ENCODE measurements at places on chromosomes 2 and 18.

DNA sequence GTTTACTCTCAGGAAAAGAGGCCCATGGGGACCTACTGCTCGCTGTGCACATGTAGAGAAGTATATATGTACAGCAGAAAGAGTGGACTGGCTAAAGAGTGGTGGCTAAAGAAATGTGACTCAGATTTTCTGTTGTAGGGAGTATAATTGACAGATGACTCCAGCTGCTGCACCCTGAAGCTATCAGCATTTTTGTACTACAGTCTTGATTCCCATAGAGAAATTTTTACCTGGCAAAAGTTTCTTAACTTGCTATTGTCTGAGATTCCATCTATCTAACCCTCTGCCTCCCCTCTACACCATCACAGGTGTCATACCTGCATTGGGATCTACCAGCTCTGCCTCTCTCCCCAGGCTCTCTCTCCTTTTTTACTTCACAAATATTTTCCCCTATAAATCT is 296.0 kb upstream of the KYNU start:
- DNase-seq = no peak

DNA sequence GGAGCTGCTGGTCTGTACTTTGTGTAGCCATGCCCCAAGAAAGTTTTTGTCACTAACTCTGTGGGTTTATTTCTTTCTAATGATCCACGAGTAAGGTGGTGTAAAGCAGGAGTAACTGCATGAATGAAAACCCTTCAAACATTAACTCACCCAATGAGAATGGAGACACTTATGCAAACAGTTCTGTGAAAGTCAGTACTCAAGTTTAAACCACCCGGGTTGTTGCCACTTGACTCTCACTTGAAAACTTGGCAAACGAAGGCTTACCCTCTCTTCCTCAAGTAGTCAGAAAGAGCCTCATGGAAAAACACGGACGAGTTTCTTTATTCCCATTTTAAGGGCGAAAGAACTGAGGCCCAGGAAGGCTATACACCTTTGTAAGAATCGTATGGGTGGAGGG is 117.5 kb downstream of the MMADHC start:
- DNase-seq = no peak

GRCh38 chr2:149018981-149019380 is 19.5 kb upstream of the LYPD6B start:
- no peak for DNase-seq

- DNase-seq = no peak
Observed at GRCh38 chr2:53969285-53969967, 1.4 kb downstream of the PSME4 start.

DNA sequence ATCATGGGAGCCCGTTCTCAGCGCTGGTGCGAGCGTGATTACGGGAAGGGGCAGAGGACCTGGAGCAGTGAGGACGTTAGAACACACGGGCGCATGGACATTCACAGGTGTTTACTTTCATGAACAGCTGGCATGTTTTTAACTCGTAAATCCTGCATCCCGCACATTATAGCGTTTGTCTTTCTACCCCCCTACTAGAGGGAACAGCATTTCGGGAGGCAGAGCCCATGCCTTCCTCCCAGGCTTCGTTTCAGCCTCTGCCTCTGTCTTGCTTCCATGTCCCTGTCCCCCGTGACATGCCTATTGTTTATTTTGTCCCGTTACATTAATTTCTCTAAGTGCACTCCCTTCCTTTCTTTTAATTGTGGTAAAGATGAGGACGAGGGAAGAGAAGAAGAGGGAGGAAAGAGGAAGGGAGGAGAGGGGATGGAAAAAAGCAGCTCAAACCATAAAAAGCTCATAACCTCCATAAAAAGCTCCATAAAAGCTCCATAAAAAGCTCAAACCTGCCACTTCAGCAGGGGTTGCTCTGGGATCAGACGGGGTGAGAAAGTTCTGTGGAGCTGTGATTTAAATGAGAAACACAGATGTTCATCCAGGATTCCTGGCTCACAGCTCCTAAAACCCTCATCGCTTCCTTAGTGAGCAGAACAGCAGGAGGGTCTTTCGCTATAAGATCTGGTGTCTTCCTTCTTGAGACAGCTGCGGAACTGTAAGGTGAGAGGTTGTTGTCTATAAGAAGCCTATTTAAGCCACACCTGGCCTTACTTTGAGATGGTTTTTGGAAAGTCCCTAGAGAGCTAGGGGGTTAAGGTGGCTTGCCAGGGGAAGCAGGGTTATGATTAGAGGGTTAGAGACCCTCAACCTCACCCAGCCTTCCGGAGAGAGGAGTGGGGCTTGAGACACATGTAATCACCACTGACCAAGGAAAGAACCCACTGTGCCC is 66.6 kb upstream of the SNTG2 start:
- DNase-seq = no peak

DNA sequence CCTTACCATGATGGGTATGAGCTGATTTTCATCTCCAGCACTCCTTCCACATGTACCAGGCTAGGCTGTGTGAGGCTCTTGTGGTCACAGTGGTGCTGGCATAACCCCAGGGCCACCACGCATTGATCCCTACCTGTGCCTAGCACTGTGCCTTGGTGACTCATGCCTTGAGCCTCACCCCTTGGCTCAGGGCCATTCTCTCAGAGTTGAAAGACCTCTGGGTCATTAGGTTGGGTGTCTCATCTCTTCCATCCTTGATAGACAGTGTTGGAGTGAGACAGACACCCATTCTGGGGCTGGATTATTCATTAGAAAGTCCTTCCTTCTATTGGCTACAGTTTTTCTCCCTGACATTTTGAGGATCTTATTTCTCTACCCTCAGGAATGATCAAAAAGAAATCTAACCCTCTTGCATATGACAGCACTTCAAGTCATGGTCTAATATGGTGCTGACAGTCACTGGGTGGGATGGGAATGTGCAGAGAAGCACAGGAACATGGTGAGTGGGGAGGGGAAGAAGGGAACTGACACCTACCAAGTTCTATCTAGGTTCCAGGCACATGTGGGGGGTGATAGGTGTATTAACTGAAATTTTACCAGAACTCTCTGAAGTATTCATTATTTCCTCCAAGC is 41.3 kb downstream of the DYSF start:
- DNase-seq = no peak

DNA sequence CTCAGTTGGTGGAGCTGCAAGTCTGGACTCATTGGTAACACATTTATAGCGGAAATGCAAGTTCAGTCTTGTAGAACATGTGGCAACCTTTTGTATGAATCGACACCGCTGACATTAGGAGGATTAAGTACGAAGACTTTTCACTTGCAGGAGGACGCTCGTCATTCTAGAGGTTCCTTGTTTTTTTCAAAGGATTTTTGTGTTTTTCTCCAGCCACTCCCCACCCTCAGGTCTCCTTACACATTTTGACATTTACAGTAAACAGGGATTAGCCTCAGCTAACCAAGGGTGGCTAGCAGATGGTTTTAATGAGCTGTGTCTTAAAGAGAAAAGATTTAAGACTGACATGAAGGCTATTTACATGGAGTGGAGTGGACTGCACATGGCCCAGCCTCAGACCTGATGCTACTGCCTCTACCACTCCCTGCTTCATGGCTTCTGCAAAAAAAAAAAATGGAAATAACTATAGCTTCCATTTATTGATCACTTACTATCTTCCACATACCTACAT is 173.8 kb downstream of the TRIB2 start:
- no peak for DNase-seq

DNA sequence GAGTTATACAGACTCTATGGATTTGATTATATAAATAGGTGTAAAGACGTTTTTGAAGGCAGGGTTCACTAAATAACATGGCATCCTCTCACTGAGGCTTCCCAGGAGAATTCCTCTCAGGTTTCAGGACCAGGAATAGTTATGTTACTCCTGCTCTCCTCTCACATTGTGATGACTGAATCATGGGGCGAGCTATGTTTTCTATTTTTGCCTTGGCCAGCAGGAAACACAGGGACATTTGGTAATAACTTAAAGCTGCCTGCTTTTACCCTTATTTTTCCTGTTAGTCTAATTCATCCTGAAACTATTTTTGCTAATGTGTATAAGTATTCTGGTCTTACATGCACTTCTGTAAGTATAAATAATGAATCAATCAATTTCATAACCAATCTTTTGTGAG is 115.3 kb upstream of the ITGB6 start:
- no peak for DNase-seq

DNA sequence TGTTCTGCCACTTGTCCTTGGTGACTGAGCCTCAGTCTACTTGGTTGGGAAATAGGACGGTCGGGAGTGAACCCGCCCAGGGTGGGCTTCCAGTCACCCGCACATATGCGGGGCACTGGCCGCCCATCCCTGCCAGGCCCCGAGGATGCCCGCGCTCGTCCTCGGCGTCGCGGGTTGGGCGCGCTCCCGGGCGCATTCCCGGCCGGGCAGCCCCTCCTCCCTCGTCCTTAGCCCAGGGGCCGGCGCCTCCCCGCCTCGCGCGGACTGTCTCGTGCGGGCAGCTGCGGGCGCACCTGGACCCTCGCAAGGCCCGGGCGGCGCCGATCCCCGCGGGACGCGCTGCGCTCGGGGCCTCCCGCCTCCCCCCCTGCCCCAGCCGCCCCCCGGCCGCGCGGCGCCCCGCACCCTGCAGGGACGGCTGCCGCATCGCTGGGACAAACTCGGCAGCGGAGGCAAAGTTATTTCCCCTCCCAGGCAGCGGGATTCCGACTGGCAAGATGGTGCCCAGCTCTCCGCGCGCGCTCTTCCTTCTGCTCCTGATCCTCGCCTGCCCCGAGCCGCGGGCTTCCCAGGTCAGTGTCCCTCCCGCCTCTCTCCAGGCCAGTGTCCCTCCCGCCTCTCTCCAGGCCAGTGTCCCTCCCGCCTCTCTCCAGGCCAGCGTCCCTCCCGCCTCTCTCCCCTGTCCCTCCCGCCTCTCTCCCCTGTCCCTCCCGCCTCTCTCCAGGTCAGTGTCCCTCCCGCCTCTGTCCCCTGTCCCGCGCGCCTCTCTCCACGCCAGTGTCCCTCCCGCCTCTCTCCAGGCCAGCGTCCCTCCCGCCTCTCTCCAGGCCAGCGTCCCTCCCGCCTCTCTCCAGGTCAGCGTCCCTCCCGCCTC is at the start of gene FBLN7:
FBLN7 (plus strand) TSS at position 227 of the 874 bp plus-strand sequence; CDS start at position 498, 271 bp downstream.
- no peak for DNase-seq

- no peak for DNase-seq
Observed at GRCh38 chr18:30376515-30376914, 666.0 kb downstream of the DSC3 start.

GRCh38 chr2:25284756-25285155 is 57.0 kb downstream of the DNMT3A start:
- no peak for DNase-seq

- DNase-seq = no peak
Observed at GRCh38 chr2:44745922-44746766, 195.4 kb upstream of the SIX3 start.

GRCh38 chr2:229526951-229527350 is 187.4 kb downstream of the DNER start:
- DNase-seq = no peak

DNA sequence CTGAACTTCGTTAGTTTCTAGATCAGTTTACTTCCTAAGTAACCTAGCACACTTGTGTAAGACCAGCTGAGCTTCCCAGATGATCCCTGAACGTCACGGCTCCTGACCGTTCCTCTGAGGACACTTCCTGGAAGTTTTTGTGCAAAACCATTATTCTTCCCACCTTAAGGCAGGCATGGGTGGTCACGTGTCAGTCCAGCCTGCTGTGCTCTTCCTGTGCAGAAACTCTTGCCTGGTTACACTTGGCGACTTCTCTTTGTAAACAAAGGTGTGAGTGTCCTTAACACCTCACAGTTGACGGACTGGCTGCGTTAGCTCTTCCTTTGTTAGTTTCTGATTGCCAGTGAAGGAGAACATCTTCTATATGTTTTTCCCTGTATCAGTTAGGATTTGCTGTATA is 118.3 kb downstream of the SH3RF3 start:
- DNase-seq = no peak

GRCh38 chr2:237591141-237591881 is 777 bp upstream of the RAB17 start:
- DNase-seq = no peak

- DNase-seq = no peak
Observed at GRCh38 chr2:50480507-50480906, 551.4 kb downstream of the NRXN1 start.

GRCh38 chr18:12963069-12963468 is 15.3 kb downstream of the SEH1L start:
- DNase-seq = no peak

GRCh38 chr2:70746094-70746974 is 21.7 kb downstream of the ADD2 start:
- no peak for DNase-seq

- DNase-seq = no peak
Observed at GRCh38 chr2:187168720-187169713, 279.0 kb downstream of the CALCRL start.

- DNase-seq = no peak
Observed at GRCh38 chr2:151972241-151973012, 126.4 kb downstream of the CACNB4 start.

- DNase-seq = no peak
Observed at GRCh38 chr2:17506736-17507616, 11.3 kb downstream of the RAD51AP2 start.

GRCh38 chr2:134152045-134153010 is 101.5 kb upstream of the MGAT5 start:
- DNase-seq = peak; percentile 36

DNA sequence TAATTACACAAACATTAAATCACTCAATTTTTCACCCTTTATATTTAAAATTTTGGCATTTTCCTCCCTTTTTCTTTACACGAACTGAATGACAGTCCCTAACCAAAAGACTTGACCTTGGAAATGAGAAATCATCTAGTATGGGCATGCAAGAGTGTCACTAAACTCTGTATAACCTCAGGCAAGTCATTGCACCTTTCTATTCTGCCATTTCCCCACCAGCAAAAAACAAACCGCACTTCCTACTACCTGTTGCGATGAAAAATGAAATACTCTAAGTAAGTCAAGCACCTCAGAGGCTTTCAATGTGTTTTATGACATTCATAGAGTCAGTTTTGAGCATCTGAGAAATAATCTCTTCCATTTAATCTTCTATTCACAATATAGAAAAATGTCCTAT is 44.1 kb downstream of the ANKRD44 start:
- DNase-seq = no peak

DNA sequence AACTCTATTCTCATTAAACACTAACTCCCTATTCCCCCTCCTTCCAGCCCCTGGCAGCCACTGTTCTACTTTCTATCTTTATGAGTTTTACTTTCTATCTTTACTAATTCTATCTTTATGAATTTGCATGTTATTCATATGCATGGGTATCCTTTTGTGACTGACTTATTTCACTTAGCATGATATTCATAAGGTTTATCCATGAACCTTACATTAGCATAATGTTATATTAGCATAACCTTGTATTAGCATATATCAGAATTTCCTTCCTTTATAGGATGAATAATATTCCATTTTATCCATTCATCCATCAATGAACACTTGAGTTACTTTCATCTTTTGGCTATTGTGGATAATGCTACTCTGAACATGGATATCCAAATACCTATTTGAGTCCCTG is 41.8 kb downstream of the MSTN start:
- DNase-seq = no peak

GRCh38 chr2:58762176-58762781 is 521.2 kb upstream of the FANCL start:
- peak; percentile 37 for DNase-seq

GRCh38 chr2:69612707-69613106 is 30.8 kb downstream of the AAK1 start:
- no peak for DNase-seq

GRCh38 chr2:9970200-9971044 is 18.9 kb downstream of the GRHL1 start:
- DNase-seq = no peak
